ENCODE measurements at places on chromosomes 3 and 15.

DNA sequence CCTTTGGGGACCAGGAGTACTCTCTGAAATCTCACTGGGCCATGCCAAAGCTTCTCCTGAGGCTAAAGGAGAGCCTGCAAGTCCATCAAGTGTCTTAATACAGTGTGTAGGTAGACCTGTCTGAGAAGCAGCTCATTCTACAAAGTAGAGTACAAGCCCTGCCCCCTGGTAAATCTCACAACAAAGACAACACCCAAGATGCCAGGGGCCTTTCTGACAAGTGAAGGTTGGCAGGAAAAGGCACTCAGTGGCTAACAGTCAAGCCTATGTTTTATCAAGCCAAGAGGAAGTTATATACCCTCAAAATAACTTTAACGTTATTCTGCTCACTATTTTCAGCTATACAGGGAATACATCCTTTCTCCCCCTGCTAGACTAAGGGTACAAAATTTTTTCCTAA, 58.3 kb downstream of the NMNAT3 start:
- no peak for DNase-seq

- no peak for DNase-seq
Measured at GRCh38 chr3:158953131-158953530, 151.3 kb downstream of the MFSD1 start.

DNA sequence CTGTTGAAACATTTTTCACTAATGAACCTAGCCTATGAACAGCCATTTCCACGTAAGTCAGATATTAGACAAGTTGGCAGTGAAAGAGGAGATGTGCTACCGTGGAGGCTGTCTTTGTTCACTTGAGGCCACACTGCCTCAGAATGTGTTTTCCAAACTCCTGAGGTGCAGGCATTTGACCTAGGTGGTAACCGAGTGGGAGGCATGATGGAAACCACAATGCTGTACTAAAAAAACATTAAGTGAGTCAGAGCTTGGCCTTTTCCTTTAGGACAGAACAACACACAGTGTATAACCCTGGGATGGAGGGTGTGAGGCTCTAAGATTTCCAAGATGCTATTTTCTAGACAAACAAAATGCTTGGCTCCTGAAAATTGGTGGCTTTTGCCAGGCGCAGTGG, 406.3 kb downstream of the SOX2 start:
- peak; percentile 65 for DNase-seq

DNA sequence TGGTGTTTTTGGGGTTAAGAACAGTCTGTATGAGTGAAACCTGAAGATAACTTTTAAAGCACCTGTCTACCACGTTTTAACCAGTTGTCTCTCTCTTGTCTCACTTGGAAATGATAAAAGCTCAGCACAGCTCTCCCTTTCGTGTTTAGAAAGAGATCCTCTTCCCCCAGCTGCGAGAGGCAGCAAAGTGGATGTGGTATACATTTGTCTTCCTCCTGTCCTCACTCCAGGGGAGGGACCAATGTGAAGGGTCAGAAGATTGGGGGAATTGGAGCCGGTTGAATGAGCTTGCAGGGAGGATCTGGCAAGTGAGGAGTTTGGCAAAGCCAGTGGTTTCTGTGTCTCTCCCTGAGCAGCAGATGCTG, 14.6 kb downstream of the SMAD6 start:
- DNase-seq, result no peak

DNA sequence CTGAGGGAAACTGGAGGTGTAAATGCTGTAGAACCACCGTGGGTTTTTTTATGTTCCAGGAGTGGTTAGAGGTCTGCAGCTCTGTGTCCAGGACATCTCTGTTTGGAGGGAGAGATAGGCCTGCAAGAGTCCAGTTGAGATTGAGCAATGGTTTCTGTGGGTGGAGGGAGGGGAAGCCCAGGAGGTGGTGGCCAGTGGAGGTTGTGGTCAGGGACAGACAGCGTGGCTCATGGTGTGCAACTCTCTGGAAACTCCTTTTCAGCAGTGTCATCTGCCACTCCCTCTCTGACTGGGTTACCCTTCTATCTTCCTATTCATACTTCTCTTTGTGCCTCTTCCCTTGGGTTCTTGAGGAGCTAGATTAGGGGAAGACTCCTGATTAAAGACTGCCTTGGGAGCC, 9.6 kb downstream of the XCR1 start:
- no peak for DNase-seq

DNA sequence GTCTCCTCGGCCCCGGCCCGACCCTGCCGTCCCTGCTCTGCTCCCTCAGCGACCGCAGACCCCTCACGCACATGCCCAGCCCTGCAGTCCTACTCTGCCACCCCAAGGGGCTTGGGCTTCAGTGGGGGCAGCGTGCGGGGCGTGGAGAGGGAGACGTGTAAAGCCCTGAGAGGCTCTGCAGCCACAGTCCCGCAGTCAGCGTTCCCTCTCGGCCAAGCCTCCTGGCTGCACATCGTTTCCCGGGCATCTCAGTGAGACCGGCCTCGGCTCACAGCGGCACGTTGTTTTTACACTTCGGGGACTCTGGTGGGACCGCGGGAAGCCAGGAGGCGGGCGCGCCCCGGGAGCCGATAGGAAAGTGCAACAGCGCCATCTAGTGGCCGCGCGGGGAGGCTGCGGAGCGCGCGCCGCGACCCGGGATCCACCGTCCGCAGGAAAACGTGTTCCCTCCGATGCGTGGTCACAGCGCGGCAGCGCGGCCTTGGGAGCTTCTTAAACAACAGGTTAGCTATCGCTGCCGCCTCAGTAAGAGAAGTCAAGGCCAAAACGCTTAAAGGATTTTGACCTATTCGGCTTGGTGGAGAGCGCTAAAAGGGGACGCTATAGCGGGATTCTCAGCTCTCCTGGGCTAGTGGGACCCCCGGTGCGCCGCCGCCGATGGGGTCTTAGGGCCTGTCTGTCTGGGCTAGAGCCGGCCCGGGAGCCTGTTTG, 226.8 kb upstream of the IGF1R start:
- peak; percentile 46 for DNase-seq

GRCh38 chr15:29788433-29789034, 33.7 kb downstream of the TJP1 start:
- peak; percentile 36 for DNase-seq

DNA sequence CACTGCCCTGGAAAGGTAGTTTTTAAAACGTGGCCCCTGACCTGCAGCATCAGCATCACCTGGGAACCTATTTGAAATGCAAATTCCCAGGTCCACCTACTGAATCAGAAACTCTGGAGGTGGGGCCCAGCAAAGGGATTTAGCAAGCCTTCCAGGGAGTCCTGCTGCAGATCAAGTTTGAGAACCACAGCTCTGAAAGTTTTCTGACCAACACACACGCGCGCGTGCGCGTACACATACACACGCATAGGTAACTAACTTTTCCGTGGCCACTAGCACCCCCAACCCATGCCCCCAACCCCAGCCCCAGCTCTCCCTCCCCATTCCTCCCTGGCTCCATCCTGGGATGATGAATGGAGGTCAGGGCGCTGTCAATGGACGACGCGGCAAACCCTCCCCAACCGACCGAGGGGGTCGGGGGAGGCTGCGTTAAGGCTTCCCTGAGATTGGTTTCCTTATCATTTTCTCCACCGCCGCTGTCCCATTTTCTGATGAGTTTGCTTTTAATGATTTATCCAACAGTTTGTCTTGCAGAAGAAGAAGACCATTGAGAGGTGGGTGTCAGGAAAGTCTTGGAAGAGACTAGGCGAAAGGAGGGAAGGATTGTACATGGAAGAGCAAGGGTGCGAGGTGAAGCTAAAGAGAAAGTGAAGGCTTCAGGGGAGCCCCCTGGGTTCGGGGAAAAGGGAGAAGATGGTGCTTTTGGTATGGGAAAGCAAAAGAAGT, 590 bp upstream of the BOC start:
- no peak for DNase-seq

GRCh38 chr3:60167186-60167585, 1084.1 kb downstream of the FHIT start:
- no peak for DNase-seq

GRCh38 chr3:170469151-170470062, 50.7 kb downstream of the CLDN11 start:
- DNase-seq, result peak; percentile 96

GRCh38 chr15:52421029-52421428, 107.7 kb downstream of the MYO5A start:
- no peak for DNase-seq

DNA sequence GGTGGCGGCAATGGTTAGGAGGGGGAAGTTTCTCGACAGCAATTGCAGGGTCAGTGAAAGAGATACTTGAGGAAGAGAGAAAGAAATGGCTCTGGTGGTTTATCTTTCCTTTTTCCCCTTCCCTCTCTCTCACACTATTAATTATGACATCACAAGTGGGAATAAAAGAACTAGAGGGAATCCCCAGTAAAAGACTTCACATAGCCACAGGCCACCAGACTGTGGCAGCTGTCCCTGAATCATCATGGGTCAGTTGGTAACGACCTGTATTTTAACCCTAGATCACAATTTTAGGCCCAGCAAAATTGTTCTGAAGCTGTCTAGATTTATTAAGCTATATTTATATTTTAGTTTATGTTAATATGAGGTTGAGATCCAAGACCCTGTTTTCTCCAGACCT, 40.3 kb downstream of the MBNL1 start:
- DNase-seq, result no peak

DNA sequence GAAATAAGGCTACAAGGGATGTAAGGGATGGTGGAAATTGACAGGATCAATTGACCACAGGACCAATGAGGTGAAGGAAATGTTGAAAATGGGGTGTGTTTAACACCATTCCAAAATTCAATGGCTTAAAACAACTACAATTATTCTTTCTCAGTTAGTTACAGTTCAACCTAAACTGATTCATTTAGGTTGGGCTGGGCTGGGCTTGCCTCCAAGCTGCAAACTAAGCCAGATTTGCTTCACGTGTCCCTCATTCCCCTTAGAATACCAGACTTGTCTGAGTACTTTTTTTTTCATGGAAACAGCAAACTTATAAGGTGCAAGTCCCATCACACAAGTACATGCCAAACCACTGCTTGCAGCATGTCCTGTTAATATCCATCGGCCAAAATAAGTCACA, 280.1 kb downstream of the NEK10 start:
- no peak for DNase-seq

- peak; percentile 49 for DNase-seq
Measured at GRCh38 chr3:148021381-148021780, 612.2 kb downstream of the ZIC1 start.

GRCh38 chr15:69971771-69972170, 125.9 kb downstream of the TLE3 start:
- DNase-seq, result no peak

- peak; percentile 92 for DNase-seq
Measured at GRCh38 chr3:190053919-190054672, 66.6 kb downstream of the P3H2 start.

- no peak for DNase-seq
Measured at GRCh38 chr15:74315626-74316025, 51.8 kb downstream of the CYP11A1 start.

- DNase-seq, result peak; percentile 67
Measured at GRCh38 chr15:78077053-78077870, at the start of gene TBC1D2B. Gene TBC1D2B (minus strand): TSS chr15:78077711. CDS start chr15:78077652, 59 bp downstream.

- peak; percentile 34 for DNase-seq
Measured at GRCh38 chr3:46280105-46280797, 38.0 kb downstream of the CCR3 start.

GRCh38 chr15:99324082-99324620, 72.9 kb downstream of the LRRC28 start:
- DNase-seq, result peak; percentile 72

DNA sequence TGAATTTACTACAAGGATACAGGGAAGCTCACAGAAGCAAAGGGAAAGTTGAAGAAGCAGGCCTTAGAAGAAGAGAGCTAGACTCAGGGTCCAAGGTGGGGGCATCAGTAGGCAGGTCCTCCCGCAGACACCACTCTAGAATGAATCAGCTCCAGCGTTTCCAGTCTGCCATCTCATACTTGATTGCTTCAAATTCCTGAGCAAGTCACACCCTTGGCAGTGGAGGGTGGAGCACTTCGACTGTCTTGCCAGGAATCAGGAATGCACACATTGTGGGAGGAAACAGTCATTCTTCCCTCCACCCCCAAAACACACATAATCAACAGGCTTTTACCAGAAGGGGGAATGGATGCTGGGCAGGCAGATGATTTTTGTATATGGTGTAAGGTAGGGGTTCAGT, 78.5 kb downstream of the CHCHD6 start:
- DNase-seq, result peak; percentile 97

DNA sequence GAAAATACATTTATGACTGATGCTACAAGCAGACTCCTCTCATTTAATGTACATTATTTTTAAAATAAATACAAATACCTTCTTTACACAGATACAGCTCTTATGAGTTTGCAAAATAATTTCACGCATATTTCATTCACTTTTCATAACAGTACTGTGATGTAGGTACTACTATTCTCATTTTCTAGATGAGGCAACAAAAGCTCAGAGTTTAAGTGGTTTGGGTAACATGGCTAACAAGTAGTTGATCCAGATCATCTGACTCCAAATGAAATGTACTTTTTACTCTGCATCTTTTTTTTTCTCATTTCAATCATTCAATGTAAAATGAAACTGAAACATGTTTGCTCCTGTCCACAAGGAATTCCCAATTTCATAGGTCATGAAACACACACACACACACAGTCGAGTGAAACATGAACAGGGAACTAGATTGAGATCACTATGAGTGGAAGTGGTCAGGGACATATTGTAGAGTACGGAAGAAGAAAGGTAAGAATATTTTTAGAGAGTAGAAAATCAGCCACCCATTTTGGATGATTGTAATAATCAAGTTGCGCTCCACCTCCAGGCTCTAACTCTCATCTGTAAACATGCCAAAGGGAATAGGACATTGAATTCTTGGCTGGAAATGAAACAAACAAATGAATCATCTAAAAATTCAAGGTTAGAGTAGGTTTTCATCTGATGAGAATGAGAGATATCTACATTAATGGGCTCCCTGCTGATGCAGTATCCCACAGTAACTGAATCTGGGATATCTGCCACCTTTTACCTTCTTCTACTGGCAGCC, 92.4 kb downstream of the CLDN1 start:
- DNase-seq, result peak; percentile 52

GRCh38 chr3:16885593-16886302, 993 bp downstream of the PLCL2 start:
- no peak for DNase-seq

DNA sequence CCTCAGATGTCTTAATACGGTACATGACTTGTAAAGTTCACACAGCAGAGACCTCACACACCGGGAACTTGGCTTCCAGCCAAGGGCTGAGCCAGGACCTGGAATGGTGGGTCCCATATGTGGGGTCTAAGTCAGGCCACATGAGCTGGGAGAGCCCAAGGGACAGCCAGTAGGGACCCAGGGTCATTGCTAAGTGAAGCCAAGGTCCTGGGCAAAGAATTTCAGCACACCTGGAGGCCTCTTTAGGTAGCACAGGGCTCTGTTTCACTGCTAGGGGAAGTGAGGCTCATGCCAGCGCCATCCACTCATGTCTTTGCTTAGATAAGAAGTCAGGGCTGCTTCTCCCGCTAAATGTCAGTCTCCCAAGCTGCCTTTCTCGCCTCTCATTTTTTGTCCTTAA, 116.6 kb upstream of the TLE3 start:
- DNase-seq, result no peak

- DNase-seq, result no peak
Measured at GRCh38 chr3:48196611-48197010, 8.4 kb upstream of the CDC25A start.

- DNase-seq, result peak; percentile 23
Measured at GRCh38 chr3:127822682-127823425, 539 bp upstream of the MGLL start.
